ENCODE measurements at places on chromosomes 11 and 22. TPM values are rescaled to one million over a fixed set of nuclear protein-coding genes. Genes with fewer than 3 reads are reported as not detected.

- H3K4me1 ChIP-seq = no peaks in the 10 kb centered on the region
- H3K27me3 ChIP-seq = no peaks in the 10 kb centered on the region
- H3K27ac ChIP-seq = no peak overlapping the region
- DNase-seq = no peak
- no peaks in the 10 kb centered on the region for H3K36me3 ChIP-seq
Measured at GRCh38 chr11:15935373-15935772, 421.0 kb downstream of the SOX6 start.

GRCh38 chr11:72030472-72031045 is 31.9 kb downstream of the IL18BP start:
- H3K27ac ChIP-seq = no peak overlapping the region
- H3K27me3 ChIP-seq = no peaks in the 10 kb centered on the region
- H3K36me3 ChIP-seq = peaks cover 73% of the 10 kb centered on the region
- H3K4me3 ChIP-seq = no peak overlapping the region
- DNase-seq = no peak

DNA sequence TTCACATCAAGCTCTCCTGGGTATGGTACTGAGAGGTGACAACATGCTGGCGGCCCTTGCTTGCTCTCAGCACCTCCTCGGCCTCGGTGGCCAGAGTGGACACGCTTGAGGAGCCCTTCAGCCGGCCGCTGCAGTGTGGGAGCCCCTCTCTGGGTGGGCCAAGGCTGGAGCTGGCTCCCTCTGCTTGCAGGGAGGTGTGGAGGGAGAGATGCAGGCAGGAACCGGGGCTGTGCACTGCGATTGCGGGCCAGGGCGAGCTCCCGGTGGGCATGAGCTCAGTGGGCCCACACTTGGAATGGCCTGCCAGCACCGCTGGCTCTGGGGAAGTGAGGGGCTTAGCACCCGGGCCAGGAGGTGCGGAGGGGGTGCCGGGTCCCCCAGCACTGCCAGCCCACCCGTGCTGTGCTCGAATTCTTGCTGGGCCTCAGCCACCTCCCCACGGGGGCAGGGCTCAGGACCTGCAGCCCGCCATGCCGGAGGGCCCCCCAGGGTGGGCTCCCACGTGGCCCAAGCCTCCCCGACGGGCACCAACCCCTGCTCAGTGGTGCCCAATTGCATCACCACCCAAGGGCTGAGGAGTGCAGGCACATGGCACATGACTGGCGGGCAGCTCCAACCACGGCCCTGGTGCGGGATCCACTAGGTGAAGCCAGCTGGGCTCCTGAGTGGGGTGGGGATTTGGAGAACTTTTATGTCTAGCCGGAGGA is 106.2 kb downstream of the RAB38 start:
- H3K36me3 ChIP-seq = no peaks in the 10 kb centered on the region
- no peaks in the 10 kb centered on the region for H3K4me1 ChIP-seq
- H3K27me3 ChIP-seq = no peaks in the 10 kb centered on the region
- DNase-seq = no peak

- no peak overlapping the region for H3K4me3 ChIP-seq
- H3K36me3 ChIP-seq = peaks cover 17% of the 10 kb centered on the region
- H3K4me1 ChIP-seq = no peaks in the 10 kb centered on the region
- no peak overlapping the region for H3K27ac ChIP-seq
- H3K27me3 ChIP-seq = no peaks in the 10 kb centered on the region
Measured at GRCh38 chr11:117411736-117412135, 84.1 kb downstream of the CEP164 start.

- no peak overlapping the region for H3K4me3 ChIP-seq
- no peak overlapping the region for H3K27ac ChIP-seq
- no peaks in the 10 kb centered on the region for H3K36me3 ChIP-seq
- no peak for DNase-seq
Measured at GRCh38 chr11:59206635-59207034, 6.1 kb downstream of the MPEG1 start.

DNA sequence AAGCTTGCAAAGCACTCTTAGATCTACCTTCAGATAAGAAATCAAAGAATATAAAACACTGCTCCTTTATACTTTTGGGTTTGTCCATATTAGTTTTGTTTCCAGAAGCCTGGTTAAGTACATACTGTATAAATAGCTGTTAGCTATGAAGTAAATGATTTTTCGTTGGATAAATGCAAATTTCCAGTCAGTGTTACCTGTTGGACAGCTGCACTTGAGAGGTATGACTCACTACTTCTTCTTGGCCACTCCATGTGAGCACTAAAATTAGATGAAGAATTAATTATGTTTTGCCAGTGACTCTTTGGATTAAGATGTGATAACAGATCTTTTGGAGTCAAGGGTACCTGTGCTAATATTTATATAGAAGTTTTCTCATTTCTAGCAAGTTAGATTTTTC is 9.5 kb upstream of the TSG101 start:
- no peaks in the 10 kb centered on the region for H3K4me1 ChIP-seq
- DNase-seq = no peak
- no peak overlapping the region for H3K4me3 ChIP-seq
- no peak overlapping the region for H3K27ac ChIP-seq
- H3K27me3 ChIP-seq = no peaks in the 10 kb centered on the region

GRCh38 chr22:19853879-19854777 is 546 bp downstream of the GNB1L start:
- H3K4me1 ChIP-seq = peaks cover 26% of the 10 kb centered on the region
- H3K27ac ChIP-seq = peak overlapping the region; percentile 57
- H3K4me3 ChIP-seq = peak overlapping the region; percentile 97
- H3K27me3 ChIP-seq = no peaks in the 10 kb centered on the region
- H3K36me3 ChIP-seq = peaks cover 7% of the 10 kb centered on the region

The HTATIP2 gene
- total RNA-seq = 19.5 TPM

- DNase-seq = peak; percentile 62
- H3K27me3 ChIP-seq = peaks cover 5% of the 10 kb centered on the region
- no peak overlapping the region for H3K4me3 ChIP-seq
- no peak overlapping the region for H3K27ac ChIP-seq
Measured at GRCh38 chr11:4626207-4627099, 10.8 kb upstream of the OR51D1 start.

The ME3 gene
- 7.5 TPM for total RNA-seq

GRCh38 chr11:46918083-46918787 is at the start of gene LRP4:
Gene LRP4, minus strand, starts transcription at chr11:46918550. Its CDS starts 171 bp downstream, at chr11:46918379.
- H3K4me1 ChIP-seq = peaks cover 22% of the 10 kb centered on the region
- peak; percentile 40 for DNase-seq
- no peak within 1 kb of the TSS for H3K27ac ChIP-seq
- no peaks in the 10 kb centered on the region for H3K36me3 ChIP-seq
- H3K4me3 ChIP-seq = no peak within 1 kb of the TSS

GRCh38 chr11:12274558-12275197 is 102.7 kb upstream of the PARVA start:
- no peaks in the 10 kb centered on the region for H3K36me3 ChIP-seq
- H3K27ac ChIP-seq = no peak overlapping the region
- no peak overlapping the region for H3K4me3 ChIP-seq
- no peaks in the 10 kb centered on the region for H3K4me1 ChIP-seq
- H3K27me3 ChIP-seq = no peaks in the 10 kb centered on the region

The OSBPL5 gene
- total RNA-seq = 375 TPM

The BATF2 gene
- 0.30 TPM for total RNA-seq

- H3K4me3 ChIP-seq = no peak overlapping the region
- no peak overlapping the region for H3K27ac ChIP-seq
- no peaks in the 10 kb centered on the region for H3K4me1 ChIP-seq
- no peak for DNase-seq
- no peaks in the 10 kb centered on the region for H3K27me3 ChIP-seq
- H3K36me3 ChIP-seq = no peaks in the 10 kb centered on the region
Measured at GRCh38 chr22:24532075-24532474, 22.9 kb downstream of the GUCD1 start.

DNA sequence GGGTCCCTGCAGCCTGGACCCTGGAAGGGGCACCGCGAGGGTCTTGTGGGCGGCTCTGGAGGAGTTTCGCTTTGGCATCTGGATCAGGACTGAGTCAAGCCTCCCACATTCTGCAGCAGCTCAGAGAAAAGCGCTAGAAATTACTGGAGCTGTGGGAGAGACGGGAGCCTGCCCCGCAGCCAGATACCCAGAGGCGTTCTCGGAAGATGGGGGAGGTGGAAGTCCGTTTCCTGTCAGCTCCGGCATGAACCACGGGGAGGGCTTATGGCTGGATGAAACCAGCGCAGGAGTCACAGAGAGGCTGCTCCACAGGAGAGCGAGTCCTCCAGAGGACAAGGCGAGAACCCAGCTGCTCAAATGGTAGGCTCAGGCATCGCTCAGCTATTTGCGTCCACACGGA is 379.3 kb downstream of the OPCML start:
- H3K4me1 ChIP-seq = no peaks in the 10 kb centered on the region
- no peak overlapping the region for H3K4me3 ChIP-seq
- no peaks in the 10 kb centered on the region for H3K36me3 ChIP-seq
- DNase-seq = no peak
- no peak overlapping the region for H3K27ac ChIP-seq

DNA sequence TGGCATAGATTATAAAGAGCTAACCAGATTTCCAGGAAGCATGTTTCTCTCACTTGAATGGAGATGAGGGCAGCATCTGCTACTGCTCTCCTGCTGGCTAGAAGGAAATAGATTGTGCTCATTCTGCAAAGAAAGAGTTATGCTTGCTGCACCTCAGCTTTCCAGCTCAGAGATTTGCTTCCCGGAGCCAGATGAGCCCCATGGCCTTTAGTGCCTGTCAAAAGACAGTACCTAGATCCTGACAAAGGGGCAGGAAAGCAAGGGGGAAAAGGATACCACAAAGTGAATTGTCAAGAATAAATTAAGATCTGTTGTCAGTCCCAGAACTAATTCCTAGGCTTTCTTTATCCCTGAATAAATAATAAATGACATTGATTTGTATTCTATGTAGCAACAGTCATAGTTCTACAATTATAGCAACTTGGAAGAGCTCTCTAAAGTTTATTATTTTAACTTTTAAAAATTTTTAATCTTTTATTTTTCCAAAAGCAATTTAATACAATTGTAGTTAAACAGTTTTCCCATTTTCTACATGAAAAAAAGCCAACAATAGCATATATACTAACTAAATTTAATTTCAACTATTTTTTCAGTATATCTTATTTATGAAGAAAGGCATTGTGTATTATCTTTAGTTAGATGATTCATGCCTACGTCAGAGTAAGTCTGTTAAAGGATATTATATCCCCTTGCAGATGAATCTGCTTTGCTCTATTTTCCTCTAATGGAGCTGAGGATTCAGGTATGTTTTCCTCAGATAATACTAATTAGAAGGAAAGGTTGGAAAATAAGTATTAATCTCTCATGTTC is 306.1 kb upstream of the DDI1 start:
- no peaks in the 10 kb centered on the region for H3K36me3 ChIP-seq
- DNase-seq = no peak
- no peak overlapping the region for H3K27ac ChIP-seq
- H3K4me3 ChIP-seq = no peak overlapping the region
- H3K27me3 ChIP-seq = no peaks in the 10 kb centered on the region

The MRGPRF gene
- not detected for total RNA-seq

GRCh38 chr11:116791002-116791812 is 472 bp downstream of the APOA5 start:
- H3K4me3 ChIP-seq = no peak overlapping the region
- peaks cover 6% of the 10 kb centered on the region for H3K36me3 ChIP-seq
- no peaks in the 10 kb centered on the region for H3K27me3 ChIP-seq

- no peaks in the 10 kb centered on the region for H3K4me1 ChIP-seq
- no peaks in the 10 kb centered on the region for H3K27me3 ChIP-seq
- no peak for DNase-seq
Measured at GRCh38 chr11:35974882-35975589, 31.2 kb downstream of the LDLRAD3 start.

- DNase-seq = no peak
- H3K4me3 ChIP-seq = no peak overlapping the region
- H3K27me3 ChIP-seq = no peaks in the 10 kb centered on the region
- H3K4me1 ChIP-seq = no peaks in the 10 kb centered on the region
- no peaks in the 10 kb centered on the region for H3K36me3 ChIP-seq
Measured at GRCh38 chr11:94791216-94791889, 23.2 kb downstream of the AMOTL1 start.

DNA sequence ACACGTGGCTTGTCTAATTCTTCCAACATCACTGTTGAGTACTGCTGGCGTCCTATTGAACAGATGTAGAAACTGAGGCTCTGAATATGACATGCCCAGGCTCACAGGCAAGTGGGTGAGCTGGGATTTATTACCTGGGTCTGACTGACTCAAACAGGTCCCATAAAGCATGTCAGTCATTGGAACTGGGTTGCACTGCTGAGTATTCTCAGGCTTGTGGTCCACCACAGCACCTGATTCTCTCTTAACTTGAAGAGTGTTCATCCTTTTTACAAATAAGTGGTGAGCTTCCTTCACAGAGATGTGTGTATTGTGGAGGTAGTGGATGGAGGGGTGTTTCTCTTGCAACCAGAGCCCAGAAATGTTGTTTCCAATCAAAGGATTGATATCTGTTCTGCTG is 44.5 kb downstream of the SC5D start:
- no peak overlapping the region for H3K27ac ChIP-seq
- H3K27me3 ChIP-seq = no peaks in the 10 kb centered on the region
- no peak overlapping the region for H3K4me3 ChIP-seq
- H3K36me3 ChIP-seq = no peaks in the 10 kb centered on the region
- peaks cover 19% of the 10 kb centered on the region for H3K4me1 ChIP-seq
- DNase-seq = no peak

GRCh38 chr11:85750646-85751045 is 60.3 kb downstream of the SYTL2 start:
- H3K4me1 ChIP-seq = peaks cover 66% of the 10 kb centered on the region
- no peak for DNase-seq
- H3K27ac ChIP-seq = peak overlapping the region; percentile 96
- H3K27me3 ChIP-seq = no peaks in the 10 kb centered on the region

All from natural killer cell (primary cell).